Uterine smooth muscle cell (primary cell): ENCODE measurements at places on chromosomes 4 and X. TPM values are rescaled to one million over a fixed set of nuclear protein-coding genes. Genes with fewer than 3 reads are reported as not detected.

Gene GLUD2
- 1.2 and 2.0 TPM in 2 replicates for total RNA-seq

Gene RGS12
- 19.4 and 20.6 TPM in 2 replicates for total RNA-seq

Gene PPEF1
- not detected in 2 replicates for total RNA-seq

Gene FTHL17
- not detected in 2 replicates for total RNA-seq

Gene ARR3
- not detected in 2 replicates for total RNA-seq

Gene VCX3B
- not detected in 2 replicates for total RNA-seq

Gene TCP11X2
- not detected in 2 replicates for total RNA-seq

Gene REPS2
- total RNA-seq: 0.33 and 0.75 TPM in 2 replicates

Gene CT83
- not detected in 2 replicates for total RNA-seq

Gene CXCL13
- total RNA-seq: not detected in 2 replicates

Gene MAGEA2
- not detected in 2 replicates for total RNA-seq

Gene ADAM29
- not detected in 2 replicates for total RNA-seq

Gene NAA11
- total RNA-seq: not detected in 2 replicates

Gene PLS3
- total RNA-seq: 406 and 518 TPM in 2 replicates

Gene USP27X
- total RNA-seq: 2.7 and 3.4 TPM in 2 replicates

Gene CNKSR2
- 1.1 and 2.4 TPM in 2 replicates for total RNA-seq
